ENCODE measurements at places on chromosomes 7 and 10. TPM values are rescaled to one million over a fixed set of nuclear protein-coding genes. Genes with fewer than 3 reads are reported as not detected.

- no peak for DNase-seq
Measured at GRCh38 chr10:104340111-104340526, 1.9 kb upstream of the ITPRIP start.

DNA sequence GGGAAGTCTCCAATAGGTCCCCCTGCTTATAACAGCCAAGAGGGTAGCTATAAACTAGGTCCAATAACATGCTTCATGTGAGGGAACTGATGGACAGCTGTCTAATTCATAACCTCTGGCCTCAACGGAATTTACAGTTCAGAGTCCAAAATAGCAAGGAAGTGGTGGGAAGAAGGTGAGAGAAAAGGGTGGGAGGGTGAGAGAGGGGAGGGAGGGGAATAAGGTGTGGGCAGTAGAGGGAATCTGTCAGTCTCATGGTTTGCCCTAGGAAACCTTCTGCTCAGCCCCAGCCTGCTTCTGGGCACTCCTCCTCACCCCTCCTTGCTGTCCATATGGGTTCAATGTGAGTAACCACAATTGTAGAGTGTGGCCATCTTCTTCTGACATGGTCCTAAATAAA is 133.4 kb upstream of the ADO start:
- no peak for DNase-seq

- DNase-seq: no peak
Measured at GRCh38 chr10:3935141-3935540, 150.1 kb upstream of the KLF6 start.

DNA sequence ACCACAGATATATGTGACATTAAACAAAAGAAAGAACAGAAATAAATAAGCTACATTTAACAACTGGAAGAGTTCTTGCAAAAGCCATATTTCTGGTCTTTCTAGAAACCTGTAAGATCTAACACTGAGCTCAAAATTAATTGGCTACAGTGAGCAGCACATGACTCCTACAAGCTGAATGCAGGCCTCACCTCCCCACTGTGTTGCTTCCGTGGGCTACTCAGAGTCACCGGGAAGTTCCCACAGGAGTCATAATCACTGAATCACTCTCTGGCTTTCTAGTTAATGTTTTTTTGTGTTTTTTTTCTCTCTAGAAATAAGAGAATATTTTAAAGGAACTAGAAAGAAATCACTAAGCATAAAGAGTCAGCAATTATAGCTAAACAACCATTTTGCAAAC is 10.2 kb upstream of the MRPS24 start:
- no peak for DNase-seq

GRCh38 chr10:25842146-25842545 is 91.9 kb upstream of the MYO3A start:
- no peak for DNase-seq

GRCh38 chr10:89426230-89426868 is 12.0 kb downstream of the IFIT5 start:
- DNase-seq: no peak

GRCh38 chr10:110357252-110357780 is 52.6 kb upstream of the SMNDC1 start:
- DNase-seq: no peak

FKBP6 gene
- not detected for total RNA-seq

GRCh38 chr10:44870031-44870430 is 41.1 kb upstream of the TMEM72 start:
- DNase-seq: no peak

GRCh38 chr10:23318359-23318758 is 26.2 kb downstream of the C10orf67 start:
- no peak for DNase-seq

MNX1 gene
- total RNA-seq: 0.20 TPM

- no peak for DNase-seq
Measured at GRCh38 chr10:5944389-5945189, 32.8 kb downstream of the IL15RA start.

DNA sequence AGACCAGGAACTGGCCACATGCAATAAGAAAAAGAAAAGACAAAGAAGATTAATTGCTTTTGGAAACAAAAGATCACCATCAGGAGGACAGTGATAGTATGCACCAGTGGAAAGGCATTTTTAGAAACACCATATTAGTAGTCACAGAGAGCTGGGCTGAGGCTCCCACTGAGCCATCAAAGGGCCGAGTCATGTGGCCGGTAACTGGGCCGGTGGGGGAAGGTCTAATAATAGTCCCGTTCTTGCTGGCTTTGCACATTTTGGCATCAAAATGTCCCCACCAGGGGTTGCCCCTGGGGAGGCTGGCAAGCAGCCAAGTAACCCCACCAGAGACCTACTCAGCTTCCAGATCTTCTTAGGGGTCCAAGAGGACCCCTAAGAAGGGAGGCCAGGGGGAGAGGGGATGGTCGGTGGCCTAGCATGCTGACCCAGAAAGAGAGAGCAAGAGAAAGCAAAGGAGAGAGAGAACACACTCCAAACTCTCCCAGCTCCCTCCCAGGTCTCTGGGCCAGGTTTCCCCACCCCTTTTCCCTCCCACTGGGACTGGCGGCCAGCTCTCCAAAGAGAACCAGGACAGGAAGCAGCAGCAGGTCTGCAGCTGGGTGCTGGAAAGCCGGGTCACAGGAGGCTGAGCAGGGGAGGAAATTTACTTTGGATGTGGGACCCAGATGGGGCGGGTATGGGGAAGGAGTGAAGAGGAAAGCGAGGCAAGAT is 70.2 kb upstream of the FGFR2 start:
- DNase-seq: peak; percentile 81

OR2A5 gene
- total RNA-seq: not detected

DNA sequence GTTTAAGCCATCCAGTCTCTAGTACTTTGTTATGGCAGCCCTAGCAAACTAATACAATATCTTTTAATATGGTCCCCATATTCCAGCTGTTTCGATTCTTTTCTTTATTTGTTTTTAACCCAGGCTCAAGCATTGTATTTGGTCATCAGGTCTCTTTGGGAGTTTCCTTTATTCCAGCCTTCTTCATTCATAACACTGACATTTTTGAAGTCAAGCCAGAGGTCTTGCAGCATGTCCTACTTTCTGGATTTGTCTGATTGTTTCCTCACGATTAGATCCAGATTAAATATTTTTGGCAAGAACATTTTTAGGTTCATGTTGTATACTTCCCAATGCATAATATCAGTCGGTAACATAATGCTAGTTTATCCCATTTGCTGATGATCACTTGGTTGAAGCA is 11.8 kb downstream of the SLC25A13 start:
- DNase-seq: no peak

DNA sequence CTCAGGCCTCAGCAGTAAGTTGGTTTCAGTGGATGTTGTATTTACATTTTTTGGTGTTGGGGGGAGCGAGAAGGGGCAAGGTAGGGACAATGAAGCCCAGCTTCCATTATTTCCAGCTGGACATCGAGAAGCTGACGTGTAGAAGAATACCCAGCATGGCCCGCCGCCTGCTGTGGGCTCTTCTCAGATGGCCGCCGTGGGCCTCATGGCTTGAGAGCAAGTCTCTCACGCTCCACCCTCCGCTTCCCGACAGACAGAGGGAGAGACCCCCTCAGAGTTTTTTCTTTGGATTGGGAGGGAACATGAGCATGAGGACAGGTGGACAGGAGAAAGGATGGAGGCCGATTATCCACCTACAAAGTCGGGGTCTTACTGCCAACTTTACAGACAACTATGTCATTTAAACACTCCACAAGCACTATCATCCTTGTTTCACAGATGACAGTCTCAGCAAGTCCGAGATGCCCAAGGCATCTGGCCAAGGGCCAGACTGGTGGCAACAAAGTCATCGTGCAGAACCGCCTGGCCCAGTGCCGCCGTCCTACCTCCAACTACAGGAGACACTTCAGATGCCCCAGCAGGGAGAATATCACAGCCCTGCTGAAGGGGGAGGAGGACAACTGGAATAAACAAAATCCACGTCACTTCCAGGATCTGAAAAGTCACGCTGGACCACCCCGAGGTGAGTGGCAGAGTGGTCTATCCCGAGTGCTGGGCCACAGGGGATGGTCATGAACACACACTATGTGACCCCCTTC is 195.9 kb downstream of the DIP2C start:
- DNase-seq: no peak

DNA sequence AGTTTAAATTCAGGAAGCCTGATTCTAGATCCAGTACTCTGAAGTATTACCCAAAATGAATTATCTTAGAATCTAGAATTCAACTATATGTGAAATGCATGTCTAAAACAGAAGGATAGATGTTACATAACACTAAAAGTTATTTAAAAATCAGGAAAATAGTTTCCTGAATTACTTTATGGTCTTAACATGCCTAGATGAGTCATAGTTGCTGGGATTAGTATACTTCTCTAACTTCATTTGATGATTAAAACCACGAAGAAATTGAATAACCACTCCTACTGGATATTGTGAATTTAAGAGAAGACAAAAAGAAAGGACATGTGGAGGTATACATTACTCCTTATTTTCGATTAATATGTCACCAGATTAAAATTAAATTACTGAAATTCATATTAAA is 65.5 kb downstream of the ATAD1 start:
- DNase-seq: no peak

TEX47 gene
- total RNA-seq: not detected

DNA sequence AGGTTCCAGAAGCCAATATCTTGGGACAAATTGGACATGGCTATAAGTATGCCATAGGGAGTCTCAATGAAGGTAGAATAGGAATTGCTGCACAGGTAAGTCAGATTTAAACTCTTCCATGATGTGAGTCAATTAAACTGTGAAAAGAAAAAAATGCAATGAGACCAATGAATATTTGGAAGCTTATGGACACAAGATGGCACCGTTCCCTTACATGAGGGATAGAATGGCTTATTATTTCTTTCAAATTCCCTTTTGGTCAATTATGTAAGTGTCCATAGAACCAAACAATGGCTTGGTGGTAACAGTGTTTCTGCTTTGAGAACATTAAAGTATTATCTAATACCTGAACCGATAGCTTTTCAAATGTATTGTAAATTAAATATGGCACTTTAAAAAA is 35.6 kb downstream of the ACADSB start:
- no peak for DNase-seq

KNDC1 gene
- 15.7 TPM for total RNA-seq

GRCh38 chr10:88545359-88545758 is 37.8 kb downstream of the RNLS start:
- DNase-seq: no peak

PRKRIP1 gene
- 36.0 TPM for total RNA-seq

TAS2R41 gene
- not detected for total RNA-seq

GRCh38 chr10:18097524-18097923 is 42.7 kb upstream of the CACNB2 start:
- DNase-seq: no peak

- DNase-seq: no peak
Measured at GRCh38 chr7:8105449-8106095, 137.0 kb downstream of the GLCCI1 start.

AVPI1 gene
- 6.9 TPM for total RNA-seq

GRCh38 chr10:130933008-130933390 is 378.5 kb downstream of the TCERG1L start:
- peak; percentile 12 for DNase-seq

- no peak for DNase-seq
Measured at GRCh38 chr7:132240262-132240661, 336.0 kb downstream of the PLXNA4 start.

FOXP2 gene
- total RNA-seq: not detected

DNA sequence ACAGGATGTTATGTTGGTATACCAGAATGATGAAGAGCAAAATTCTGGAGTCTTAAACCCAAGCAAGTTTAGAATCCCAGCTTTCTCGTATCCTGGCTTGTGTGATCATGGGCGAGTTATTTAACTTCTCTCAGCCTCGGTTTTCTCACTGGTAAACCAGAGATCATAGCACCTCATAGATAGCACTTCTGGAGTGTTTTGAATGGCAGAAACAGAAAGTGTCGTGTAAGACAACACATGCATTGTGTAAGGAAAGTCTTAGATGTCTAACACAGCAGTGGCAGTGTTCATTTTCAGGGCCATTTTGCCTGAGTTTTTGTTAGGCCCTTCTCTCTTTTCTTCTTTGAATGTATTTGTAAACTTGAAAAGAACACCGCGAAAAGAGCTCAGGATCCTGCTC is 465.1 kb downstream of the AUTS2 start:
- DNase-seq: no peak

DNA sequence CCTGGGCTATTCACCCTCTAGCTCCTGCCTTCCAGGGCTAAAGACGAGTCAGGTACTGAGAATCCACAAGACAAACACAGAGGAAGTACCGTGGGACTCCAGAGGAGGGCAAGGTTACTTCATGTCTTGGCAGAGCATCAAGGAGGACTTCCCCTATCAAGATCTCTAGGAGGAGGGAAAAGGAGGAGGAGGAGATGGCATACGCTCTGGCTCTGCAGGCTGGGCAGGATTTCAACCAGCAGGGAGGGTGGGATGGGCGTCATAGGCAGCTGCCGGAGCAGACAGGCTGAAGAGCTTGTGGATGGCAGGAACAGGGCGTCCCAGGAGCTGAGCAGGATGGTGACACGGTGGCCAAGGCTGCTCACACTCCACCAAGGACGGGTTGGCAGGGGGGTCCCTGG is 21.3 kb downstream of the MDH2 start:
- peak; percentile 79 for DNase-seq

EN2 gene
- 0.15 TPM for total RNA-seq

- DNase-seq: peak; percentile 58
Measured at GRCh38 chr7:43294080-43294630, 181.7 kb downstream of the HECW1 start.

DNA sequence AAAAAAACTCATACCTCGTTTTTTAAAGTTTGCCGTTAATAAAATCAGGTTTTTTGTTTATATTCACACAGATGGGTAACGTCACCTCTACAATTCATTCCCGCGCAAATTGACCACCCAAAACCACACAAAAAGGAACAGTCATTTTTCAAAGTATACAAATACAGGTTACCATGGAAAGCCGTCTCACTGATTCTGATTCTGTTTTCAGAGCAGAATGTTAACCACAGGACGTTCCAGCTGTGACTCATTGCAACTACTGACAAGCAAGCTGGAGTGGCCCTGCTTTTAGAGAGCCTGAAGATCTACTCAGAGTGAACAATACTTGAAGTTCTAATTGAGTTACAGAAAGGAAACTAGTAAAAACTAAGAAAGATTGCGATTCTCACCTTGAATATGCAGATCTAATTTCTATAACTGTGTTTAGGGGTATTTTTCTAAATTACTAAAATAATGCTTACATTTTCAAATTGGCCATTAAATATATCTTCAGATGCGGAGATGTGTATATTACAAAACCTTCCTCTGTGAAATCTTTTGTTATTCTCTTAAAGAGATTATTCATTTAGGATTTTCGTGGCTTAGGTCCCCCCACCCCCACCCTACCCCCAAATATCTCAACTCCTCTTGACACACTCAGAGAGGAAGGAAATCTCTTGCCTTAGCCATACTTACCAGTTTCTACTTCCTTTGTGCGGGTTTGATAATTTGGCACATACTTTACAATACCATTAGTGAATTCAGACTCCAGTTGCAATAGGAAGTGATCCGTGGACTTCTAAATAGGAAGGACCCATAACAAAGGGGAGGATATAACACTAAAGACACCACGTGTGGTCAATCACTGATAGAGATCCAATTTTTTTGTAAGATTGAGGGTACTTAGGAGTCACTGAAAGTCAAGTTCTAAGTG is 106.0 kb downstream of the CUBN start:
- peak; percentile 37 for DNase-seq

DNA sequence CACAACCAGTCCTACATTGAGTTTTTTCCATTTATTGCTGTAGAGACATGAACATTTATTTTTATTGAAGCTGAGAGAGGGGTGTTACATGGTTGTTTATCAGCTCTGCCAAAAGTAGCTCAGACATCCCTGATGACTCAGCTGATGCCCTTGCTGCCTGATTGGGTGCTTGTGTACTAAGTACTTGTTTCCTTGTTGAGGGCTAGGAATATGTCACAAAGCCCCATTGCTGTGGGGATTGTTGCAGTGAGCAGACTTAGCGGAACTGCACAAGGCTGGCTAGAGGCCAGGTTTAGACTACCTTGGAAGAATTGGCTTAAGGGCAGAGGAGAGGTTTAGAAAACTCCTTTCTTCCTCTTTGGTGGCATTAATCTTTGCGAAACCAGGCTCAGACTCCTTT is 110.6 kb downstream of the AUTS2 start:
- no peak for DNase-seq

All from H9 (cell line).